Activated T-cell treated with anti-CD3 and anti-CD28 coated beads for 24 hours (primary cell): ENCODE measurements at places on chromosomes 16 and 17.
A peak's percentile ranks its signal among the peaks of the same experiment; 100 is the strongest.

- DNase-seq = no peak
Observed at GRCh38 chr16:27740496-27741201, 190.7 kb downstream of the KATNIP start.

DNA sequence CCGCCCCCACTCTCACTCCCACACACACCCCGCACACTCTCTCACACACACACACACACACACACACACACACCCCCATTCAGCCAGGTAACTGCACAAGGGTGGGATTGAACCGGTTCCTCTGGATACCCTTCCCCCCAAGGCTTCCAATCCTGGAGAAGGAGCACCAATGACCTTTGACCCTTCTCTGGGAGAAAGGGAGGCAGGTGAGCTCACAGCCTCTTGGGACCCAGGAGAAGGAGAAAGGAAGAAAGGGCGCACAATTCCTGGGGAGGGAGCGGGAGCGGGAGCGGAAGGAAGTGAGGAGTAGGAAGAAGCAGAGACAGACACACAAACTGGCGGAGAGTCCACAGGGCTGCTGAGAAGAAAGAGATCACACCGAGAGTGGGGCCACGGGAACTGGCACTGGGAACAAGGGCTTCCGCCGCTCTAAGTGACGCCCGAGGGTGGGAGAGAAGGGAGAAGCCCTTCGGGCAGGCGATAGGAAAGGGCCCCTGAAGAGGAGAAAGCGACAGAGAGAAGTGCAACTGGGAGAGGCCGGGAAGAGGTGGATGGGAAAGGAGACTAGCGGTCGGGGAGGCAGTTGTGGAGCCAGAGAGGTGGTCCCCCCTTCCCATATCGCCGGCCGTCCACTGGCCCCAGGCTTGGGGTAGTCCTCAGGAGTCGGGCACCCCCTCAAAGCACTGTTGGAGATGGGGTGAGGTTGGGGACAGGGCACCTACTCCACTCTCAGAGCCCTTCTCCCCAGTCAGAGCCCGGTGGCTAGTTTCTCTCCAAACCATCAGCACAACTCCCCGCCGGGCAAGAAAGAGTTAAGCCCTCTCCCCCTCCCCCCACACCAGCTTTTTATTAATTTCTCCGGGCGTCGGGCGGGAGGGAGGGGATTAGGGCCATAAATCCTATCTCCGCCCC is 1.3 kb downstream of the SAMD14 start:
- no peak for DNase-seq

- DNase-seq = no peak
Observed at GRCh38 chr17:32261417-32261736, 4.3 kb upstream of the RHBDL3 start.

- DNase-seq = peak; percentile 44
Observed at GRCh38 chr17:74325743-74326379, at the start of gene KIF19. KIF19 (plus strand) TSS chr17:74326226; CDS start chr17:74326350, 124 bp downstream.

DNA sequence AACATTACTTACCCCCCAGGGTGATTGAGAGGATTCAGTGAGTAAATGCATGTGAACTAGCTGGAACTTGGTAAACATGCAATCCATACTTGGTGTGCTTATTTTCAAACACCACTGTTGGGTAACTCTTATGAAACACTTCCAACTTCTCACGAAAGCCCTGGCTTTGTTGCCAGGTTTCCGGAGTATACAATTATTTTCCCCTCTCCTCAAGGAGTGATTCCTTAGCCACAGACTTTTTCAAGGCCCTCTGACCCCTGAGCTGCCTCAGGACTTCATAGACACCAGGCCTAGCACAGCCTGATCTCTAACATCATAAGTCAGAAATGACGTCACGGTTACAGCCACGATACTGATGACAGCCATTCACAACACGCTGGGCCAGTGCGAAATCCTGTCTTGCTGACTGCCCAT is 27.6 kb downstream of the HSD17B2 start:
- DNase-seq = no peak

DNA sequence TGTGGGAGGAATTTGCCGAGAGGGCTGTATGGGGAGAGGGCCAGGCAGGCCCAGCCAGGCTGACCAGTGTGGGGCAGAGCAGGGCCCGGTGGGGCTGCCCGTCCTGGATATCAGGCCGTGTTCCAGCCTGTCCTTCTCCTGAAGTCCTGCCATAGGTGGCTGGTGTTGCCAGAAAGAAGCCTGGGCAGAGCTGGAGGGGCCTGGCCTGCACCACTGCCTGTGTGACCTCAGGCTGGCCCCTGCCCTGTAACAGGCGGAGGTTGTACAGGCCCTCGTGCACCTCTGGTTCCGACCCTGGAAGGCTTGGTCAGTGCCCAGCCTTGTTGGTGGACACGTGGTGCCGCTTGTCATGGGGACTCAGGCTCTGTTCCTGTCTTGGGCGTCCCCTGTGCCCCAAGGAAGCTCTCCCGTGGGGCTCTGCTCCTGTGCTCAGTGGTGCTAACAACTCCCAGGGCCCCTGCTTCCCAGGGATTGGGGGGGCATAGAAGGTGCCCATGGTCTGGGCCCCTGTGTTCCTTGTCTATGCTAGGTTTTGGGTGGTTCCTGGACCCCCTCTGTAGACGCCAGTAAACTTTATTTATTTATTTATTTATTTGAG is 33.3 kb downstream of the ADCY7 start:
- no peak for DNase-seq

DNA sequence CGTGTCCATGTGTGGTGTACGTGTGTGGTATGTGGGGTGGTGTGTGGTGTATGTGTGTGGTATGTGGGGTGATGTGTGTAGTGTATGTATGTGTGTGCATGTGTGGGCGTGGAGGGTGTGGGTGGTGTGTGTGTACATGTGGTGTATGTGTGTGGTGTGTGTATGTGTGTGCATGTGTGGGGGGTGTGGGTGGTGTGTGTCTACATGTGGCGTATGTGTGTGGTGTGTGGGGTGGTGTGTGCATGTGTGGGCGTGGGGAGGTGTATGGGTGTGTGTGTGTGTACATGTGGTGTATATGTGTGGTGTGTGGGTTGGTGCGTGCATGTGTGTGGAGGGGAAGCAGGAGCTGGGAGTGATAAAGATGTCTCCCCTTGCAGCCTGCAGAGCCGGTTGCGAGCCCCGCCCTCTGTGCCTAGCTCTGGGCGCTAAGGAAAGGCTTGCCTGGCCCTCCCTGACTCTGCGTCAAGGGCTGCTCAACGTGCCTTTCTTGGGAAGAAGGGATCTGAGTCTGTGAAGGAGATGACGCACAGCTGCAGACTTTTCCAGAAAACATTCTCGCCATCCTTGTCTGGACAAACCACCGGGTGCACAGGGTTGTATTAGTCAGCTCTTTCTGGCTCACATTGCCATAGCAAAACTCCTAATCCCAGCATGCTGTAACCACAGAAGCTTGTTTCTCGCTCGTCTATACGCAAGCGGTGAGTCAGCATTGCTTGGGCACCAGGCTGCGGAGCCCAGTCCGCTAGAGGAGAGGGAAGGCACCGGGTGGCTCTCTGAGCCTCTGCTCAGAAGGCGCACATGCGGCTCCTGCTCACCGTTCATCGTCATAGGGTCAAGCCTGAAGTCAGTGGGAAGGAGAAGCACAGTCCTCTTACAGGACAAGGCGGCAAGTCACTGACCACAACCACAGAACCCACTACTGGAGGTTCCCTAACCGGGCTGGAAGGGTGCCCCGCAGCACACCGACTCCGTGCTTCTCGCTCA is 2.0 kb upstream of the CD300H start:
- peak; percentile 18 for DNase-seq

GRCh38 chr17:63696381-63696961 is 3.5 kb downstream of the LIMD2 start:
- DNase-seq = no peak

DNA sequence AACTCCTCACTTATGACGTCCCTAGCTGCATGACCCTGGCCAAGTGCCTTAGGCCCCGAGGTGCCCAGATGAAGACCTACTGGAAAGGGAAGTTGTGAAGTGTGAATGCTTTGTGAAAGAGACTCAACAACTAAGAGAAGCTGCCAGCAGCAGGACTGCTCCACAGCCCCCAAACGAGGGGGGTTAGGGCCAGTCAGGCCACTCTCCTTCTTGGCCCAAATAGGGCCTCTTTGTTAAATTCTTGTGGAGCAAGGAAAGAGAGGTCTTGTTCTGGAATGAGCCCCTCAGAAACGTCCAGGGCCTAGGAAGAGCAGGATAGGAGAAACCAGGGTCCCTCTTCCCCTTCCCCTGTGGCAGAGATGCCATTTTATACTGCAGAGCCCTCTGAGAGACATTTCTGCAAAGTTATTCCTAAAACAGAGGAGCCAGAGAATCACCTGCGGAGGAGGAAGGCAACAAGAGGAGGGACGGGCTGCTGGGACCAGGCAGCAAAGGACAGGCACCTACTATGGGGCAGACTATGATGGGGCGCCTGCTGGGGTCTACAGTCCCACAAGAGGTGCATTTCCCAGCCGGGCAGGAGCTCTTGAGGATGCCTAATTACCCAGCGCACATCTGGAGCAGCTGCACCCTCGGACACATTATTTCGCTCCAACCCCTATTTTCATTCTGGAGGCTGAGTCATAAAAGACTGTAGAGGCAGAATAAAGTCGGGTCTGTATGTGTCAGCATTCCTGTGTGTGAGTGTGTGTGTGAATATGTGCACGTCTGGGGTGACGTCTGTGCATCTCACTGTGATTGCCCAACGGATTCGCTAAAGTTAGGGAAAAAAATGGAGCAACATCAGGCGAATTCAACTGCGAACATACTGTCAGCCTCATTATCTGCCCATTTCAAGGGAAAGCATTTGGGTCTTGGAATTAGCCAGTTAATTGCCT is 11.4 kb upstream of the HOXB9 start:
- no peak for DNase-seq

- DNase-seq = no peak
Observed at GRCh38 chr16:29984137-29984763, 10.6 kb downstream of the TAOK2 start.

DNA sequence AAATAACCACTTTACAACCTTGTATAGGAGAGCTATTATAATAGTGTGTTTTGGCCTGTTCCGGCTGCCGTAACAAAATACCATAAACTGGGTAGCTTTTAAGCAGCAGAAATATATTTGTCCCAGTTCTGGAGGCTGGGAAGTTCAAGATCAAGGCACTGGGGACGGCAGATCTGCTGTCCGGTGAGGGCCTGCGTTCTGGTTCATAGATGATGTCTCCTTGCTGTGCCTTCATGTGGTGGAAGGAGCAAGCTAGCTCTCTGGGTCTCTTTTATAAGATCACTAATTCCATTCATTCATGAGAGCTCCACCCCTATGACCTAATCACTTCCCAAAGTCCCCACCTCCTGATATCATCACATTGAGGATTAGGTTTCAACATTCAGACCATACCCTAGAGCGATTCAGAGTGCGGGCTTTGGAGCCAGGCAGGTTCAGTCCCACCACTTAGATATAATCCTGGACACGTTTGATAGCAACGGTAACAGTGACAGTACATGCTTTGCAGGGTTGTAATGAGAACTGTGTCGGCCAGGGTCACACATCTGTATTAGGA is 76.2 kb upstream of the ZFHX3 start:
- DNase-seq = no peak

GRCh38 chr17:80787881-80788280 is 203.8 kb upstream of the CHMP6 start:
- no peak for DNase-seq

GRCh38 chr17:55448681-55449080 is 27.0 kb upstream of the MMD start:
- no peak for DNase-seq

- no peak for DNase-seq
Observed at GRCh38 chr16:66857437-66857836, 13.2 kb downstream of the CA7 start.

DNA sequence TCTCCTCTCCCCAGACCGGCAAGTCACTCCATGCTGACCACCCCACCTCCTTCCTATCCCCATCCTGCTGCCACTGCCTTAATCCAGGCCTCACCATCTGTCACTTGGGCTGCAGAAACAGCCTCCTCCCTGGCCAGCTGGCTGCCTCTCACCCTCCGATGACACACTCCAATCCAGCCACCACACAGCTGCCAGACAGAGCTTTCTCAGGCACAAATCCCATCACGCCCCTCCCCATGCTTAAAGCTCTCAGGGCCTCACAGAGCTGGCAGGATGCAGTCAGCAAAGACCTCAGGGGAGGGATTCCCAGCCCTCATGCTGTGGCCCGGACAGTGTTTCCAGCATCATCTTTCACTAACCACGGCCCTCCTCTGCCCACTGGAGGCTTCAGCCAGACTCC is 13.7 kb downstream of the CAMKK1 start:
- no peak for DNase-seq

DNA sequence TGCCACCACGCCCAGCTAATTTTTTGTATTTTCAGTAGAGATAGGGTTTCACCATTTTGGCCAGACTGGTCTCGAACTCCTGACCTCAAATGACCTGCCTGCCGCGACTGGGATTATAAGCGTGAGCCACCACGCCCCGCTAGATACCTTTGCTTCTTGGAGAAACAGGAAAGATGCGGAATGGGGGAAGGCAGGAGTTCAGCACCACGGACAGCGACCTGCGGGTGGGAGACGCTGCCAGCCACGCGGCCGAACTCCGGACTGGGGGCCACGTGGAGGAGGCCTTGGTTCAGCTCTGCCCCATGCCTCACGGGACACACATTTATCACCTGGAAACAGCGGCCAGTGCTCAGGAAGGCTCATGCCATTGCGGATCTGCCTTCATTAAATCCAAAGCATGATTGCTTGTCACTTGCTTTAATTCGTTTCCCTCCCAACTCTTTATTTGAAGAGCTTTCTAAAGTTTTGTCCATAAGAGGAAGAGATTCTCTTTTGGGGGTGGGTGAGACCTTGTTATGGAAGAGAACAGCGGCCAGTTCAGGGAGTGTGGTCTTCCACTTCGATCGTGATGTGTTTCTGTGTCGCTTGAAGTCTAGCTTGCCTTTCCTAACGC is 219.9 kb downstream of the ENGASE start:
- no peak for DNase-seq

- DNase-seq = no peak
Observed at GRCh38 chr17:82876602-82877379, 37.0 kb upstream of the ZNF750 start.

DNA sequence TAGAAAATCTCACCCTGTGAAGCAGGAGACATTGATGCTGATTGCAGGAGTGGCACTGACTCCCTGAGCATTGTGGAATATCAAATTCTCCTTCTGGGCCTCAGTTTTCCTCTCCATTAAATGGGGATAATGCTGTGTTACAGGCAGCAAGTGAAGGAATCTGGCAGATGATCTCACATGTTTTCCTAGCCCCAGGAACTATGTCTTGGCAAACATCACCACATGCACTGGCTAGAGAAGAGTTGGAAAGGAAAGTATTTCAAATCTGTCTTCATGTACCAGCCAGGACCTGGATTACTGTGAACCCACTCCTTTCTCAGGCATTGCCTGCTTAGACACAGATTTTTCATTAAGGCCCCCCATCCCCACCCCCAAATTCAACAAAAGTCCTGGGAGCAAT is 13.6 kb upstream of the CCL8 start:
- no peak for DNase-seq

DNA sequence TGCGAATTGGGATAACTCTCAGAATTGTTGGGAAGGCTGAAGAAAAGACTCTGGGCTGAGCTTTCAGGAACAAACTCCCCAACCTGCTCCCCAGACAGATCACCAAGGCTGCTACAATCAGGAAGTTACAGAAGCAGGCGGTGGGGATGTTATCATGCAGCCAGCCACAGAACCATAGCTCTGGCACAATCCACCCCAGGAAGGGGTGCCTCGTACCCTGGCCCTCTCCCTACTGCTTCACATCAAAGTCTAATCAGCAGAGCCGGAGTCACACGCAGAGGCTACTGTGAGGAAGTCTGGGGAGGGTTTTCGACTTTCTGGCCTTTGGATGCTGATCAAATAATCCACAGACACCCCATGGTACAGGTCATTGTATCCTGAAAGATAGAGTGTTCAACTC is 86.8 kb downstream of the NTN1 start:
- DNase-seq = no peak

- peak; percentile 23 for DNase-seq
Observed at GRCh38 chr17:66302761-66303626, 581 bp downstream of the PRKCA start.
